Retina (tissue), 1 donor: ENCODE measurements at places on chromosomes 13 and 19.

DNA sequence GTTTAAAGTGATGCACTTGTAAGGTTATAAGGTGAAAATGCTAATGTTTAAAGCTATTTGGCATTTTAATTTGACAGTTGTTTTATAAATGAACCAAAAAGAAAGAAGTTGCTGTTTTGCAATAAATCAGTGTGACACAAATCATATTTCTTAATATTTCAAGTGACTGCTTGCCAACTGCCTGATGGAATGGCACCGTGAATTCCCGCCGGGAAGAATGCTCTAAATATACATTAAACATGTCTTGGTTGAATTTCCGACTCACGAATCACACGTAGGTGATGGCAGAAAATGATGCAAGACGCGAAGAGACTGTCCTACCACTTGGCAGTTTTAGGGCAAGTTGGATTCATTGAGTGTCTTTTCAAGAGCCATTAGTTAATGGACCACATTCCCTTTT is 3.1 kb upstream of the GJB2 start:
- DNase-seq, result no peak

GRCh38 chr19:50607874-50608785 is 31.6 kb downstream of the SYT3 start:
- DNase-seq, result peak; percentile 94

DNA sequence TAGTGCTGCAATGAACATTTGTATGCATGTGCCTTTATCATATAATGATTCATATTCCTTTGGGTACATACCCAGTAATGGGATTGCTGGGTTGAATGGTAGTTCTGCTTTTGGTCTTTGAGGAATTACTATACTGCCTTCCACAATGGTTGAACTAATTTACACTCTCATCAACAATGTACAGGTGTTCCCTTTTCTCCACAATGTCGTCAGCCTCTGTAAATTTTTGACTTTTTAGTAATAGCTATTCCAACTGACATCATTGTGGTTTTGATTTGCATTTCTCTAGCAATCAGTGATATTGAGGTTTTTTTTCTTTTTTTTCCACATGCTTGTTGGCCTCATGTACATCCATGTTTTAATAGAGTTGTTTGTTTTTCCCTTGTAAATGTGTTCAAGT is 2473.5 kb downstream of the PCDH9 start:
- no peak for DNase-seq

DNA sequence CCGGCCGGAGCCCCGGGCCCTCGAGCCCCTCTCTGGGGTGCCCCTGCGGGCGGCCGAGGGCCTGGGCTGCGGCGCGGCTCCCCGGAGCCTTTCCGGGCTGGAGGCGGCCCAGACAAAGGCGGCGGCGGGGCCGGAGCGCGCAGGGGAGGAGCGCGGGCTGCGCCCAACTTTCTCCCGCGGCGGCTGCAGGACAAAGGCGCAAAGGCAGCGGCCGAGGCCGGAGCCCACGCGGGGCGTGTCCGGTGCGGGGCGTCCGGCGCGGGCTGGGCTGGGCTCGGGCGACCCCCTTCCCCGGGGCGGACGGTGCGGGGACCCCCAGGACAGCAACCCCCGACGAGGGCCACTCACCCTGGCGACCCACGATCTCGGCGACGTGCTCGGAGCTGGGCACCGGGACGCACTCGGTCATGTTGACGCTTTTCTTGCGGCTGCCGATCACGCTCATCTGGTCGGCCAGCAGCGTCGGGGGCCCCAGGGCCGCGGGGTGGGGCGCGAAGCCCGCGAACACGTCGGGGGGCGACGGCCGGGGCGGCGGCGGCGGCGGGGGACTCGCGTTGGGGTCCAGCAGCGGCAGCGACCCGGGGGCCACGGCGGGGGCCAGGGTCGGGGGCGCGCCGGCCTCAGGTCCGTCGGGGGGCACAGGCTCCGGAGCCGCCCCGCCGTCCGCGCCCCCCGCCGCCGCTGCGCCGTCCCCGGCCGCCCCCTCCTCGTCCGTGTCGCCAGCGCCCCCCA is 843 bp downstream of the MEX3D start:
- DNase-seq, result peak; percentile 63

GRCh38 chr19:49684251-49684982 is 5.0 kb upstream of the ADM5 start:
- no peak for DNase-seq

- DNase-seq, result peak; percentile 71
Observed at GRCh38 chr19:310141-310651, 19.0 kb upstream of the PLPP2 start.

DNA sequence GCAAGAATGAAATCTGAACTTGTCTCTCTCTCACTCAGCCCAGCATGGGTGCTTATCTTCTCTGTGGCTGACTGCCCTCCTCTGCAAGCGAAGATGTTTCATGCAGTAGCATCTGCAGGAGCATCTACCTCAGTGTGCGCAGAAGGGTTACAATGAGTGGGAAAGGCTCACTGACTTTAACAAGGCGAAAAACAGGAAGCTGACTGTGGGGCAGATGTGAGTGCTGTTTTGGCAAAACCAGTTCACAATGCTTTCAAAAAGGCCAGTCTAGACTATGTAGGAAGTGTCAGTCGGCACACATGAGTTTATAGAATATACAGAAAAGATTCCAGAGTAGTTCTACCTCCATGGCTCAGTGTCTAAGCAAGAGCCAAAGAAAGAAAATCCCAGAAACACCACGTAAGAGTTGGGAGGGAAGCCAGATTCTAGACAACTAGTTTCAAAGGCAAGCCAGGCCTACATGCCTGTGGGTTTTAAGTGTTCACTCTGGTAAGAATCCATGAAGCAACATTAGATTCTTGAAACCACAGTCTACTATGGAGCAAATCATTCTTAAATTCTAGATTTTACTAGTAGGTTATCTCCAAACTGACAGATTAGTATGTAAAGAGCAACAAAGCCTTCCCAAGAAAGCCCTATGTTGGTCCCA is 124.5 kb downstream of the ABCC4 start:
- no peak for DNase-seq

- no peak for DNase-seq
Observed at GRCh38 chr13:51562011-51562671, 22.1 kb upstream of the WDFY2 start.

DNA sequence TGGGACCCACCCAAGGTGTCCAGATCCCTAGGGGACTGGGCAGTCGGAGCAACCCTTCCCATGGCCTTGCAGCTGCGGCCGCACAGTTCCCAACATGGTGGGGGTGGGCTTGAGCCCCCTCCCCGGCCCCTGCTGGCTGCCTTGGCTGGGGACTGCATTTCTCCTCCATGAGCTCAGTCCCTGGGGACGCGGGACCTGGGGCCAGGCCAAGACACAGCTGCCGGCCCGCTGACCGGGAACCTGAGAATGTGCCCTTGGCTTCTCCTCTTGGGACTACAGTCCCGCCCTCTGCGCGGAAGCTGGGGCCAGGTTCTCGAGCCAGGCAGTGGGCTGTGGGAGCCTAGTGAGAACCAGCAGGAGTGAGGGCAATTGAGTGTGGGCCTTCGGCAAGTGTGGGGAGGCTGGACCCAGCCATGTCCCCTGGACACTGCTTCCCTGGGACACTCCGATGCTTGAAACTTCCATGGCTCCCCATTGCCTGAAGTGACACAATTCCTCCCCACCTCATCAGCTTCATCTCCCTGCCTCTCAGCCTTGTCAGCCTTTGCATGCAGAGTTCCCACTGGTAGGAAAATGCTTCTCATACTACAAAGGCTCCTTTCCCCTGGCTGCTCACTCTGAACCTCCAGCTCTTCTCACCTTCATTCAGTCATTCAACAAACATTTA is 13.1 kb upstream of the NOTCH3 start:
- no peak for DNase-seq

DNA sequence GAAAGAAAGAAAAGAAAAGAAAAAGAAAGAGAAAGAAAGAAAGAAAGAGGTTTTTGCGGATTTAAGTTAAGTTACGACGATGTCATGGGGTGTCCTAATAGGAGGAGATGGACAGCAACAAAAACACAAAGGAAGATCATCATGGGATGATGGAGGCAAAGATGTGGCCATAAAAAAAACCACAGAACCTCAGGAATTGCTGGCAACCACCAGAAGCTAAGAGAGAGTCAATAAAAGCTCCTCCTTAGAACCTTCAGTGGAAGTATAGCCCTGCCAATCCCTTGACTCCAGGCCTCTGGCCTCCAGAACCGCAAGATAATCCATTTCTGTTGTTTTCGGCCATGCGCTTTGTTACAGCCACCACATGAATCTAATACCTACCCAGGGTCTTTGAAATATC is 11.5 kb downstream of the PLEKHA4 start:
- no peak for DNase-seq

GRCh38 chr19:30665449-30665848 is 293.3 kb downstream of the ZNF536 start:
- no peak for DNase-seq

DNA sequence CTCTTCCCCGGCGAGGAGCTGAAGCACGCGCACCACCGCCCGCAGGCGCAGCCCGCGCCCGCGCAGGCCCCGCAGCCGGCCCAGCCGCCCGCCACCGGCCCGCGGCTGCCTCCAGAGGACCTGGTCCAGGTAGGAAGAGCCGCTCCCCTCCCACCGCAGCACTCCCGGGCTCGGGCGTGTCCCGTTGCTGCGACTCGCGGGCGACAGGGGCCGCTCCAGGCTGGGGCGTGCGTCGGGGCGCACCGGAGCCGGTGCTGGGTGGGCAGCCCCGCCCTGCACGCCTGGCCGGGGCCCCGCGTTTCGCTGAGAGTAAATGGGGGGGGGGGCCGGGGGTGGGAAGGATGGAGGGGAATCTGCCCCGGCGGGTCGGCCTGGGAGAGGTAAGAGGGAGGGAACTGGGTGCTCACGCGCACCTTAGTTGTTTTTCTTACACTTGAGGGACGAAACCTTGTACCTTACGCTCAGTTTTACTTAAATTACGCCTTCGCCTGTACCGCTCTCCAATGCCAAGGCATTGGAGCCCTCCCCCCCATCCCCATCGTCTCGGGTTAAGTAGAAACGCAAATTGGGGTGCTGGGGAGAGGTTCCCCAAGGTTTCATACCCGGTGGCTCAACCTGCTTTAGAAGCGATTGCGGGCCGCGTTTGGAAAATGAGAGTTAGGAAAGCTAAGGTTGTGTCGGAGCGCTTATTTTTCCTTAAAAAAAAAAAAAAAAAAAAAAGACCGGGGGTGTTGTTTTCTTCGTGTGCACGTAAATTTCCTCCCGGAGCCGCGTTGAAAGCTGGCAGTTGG is 850 bp downstream of the KLF5 start:
- no peak for DNase-seq

- no peak for DNase-seq
Observed at GRCh38 chr13:113298043-113298945, 1.3 kb downstream of the LAMP1 start.

DNA sequence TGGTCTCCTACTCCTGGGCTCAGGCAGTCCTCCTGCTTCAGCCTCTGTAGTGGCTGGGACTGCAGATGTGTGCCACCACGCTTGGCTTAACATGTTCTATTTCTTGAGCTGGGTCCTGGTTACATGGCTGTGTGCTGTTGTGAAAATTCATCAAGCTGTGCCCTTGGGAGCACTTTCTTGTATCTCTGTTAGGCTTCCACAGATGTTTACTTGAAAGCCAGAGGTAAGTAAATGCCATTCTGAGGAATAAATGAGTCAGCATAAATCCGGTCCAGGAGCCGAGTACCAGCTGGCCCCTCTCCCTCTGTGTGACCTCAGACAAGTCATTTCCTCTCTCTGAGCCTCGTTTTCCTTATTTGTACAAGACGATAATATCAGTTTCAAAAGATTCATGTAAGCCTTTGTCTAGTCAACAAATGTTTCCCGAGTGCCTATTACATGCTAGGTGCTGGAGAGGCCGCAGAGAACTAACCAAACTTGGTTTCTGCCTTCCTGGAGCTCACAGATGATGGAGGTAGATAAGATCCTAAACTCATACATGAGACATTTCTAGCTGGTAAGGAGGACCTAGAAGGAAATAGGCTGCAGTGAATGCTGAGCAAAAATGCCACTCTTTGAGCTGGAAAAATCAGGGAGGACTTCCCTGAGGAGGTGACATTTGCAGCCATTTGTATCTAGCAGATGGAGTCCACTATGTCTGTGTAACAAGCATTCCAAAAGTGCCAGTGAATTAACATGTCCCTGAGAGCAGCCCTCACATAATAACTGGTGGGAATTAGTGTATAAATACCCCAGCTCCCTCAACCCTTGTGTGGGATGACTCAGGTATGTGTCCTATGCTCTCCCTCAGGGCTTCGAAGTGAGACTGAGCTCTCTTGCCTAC is 2.7 kb upstream of the RASAL3 start:
- DNase-seq, result no peak

- DNase-seq, result peak; percentile 84
Observed at GRCh38 chr19:49113762-49114629, at the start of gene LIN7B. Gene LIN7B, plus strand, starts transcription at chr19:49114370. Its CDS starts 35 bp downstream, at chr19:49114405.

DNA sequence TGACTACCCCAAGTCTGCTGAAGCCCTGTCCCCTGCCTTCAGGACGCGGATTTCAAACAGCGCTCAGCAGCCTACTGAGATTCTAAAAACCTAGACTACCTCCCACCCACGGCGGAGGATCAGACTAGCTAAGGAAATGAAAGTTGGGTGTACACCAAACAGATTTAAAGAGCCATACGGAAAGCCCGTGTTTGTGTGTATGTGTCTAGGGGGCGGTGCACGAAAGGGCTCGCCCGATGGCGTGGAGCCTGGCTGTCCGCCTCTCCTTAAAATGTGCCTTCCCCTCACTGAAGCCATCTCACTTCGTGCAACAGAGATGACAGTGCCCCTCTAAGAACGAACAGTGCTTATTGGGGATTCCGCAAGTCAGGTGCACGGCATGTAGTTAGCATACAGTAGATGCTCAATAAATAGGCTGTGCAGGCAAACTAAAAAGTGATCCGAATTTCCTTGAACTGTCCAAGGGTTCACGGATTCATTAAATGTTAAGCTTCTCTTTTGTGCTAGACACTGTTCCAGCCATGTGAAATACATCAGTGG is 639 bp downstream of the LENG1 start:
- DNase-seq, result no peak

DNA sequence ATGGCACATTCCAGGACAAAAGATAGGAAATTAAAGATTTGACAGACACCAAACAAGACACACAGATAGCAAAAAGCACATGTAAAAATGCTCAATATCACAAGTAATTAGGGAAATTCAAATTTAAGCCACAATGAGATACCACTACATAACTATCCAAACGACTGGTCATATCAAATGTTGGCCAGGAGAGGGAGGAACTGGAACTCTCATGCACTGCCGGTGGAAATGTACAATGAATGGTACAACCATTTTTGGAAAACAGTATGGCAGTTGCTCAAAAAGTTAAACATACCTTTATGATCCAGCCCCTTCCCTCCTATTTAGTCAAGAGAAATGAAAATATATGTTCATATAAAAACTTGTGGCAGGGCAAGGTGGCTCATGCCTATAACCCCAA is 36.8 kb upstream of the CYP2S1 start:
- DNase-seq, result no peak

DNA sequence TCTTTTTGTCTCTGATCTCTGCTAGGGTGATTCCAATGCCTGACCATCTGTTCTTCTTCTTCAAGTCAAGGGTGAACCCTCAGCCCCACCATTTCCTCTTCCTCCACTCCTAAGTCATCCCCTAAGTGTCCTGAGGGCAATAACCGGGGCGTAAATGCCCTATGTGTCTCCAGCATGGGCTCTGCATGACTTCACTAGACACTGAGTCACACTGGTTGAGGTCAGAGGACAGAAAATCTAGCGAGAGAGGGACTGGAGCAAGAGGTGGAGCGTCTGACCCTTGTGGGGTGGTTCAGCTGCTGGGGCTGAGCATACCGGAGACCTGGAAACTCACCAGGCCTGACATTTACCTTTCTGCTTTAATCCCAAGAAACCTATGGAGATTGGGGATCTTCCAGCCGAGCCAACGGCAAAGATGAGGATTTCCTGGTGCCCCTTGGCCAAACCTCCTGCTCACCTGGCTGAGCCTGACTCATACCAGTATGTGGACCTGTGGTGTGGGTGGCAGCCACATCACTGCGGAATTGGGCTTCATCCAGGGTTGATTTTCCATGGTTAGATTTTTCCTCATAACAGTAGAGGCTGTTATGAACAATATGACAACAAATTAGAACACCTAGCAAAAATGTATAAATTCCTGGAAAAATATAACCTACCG is 26.9 kb downstream of the SCGB2B2 start:
- no peak for DNase-seq
